Caki2 (cell line): ENCODE measurements at places on chromosomes 2 and 18.

GRCh38 chr18:79424008-79424565 is 28.4 kb downstream of the NFATC1 start:
- no peak for DNase-seq

GRCh38 chr2:181138816-181139215 is 158.4 kb downstream of the UBE2E3 start:
- no peak for DNase-seq

DNA sequence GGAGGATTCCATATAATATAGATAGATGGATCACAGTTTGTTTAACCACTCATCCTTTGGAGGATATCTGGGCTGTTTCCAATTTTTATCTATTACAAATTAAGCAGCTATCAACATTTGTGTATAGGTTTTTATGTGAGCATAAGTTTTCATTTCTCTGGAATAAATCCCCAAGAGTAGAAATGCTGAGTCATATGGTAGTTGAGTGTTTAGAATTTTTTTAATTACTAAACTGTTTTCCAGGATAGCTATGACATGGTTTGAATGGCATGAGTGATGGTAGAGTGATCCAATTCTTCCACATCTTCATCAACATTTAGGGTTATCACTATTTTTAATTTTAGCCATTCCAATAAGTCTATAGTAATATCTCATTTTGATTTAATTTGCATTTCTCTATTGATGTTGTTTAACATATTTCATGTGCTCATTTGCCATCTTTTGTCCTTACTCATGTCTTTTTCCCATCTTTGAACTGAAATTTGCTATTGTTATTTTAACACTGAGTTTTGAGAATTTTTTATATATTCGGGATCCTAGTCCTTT is 31.4 kb downstream of the ABCB11 start:
- no peak for DNase-seq

GRCh38 chr2:231063347-231063746 is 6.7 kb downstream of the PSMD1 start:
- no peak for DNase-seq

GRCh38 chr2:118350621-118351020 is 262.4 kb downstream of the INSIG2 start:
- DNase-seq = no peak

GRCh38 chr2:228102949-228103348 is 78.5 kb downstream of the SPHKAP start:
- DNase-seq = no peak

DNA sequence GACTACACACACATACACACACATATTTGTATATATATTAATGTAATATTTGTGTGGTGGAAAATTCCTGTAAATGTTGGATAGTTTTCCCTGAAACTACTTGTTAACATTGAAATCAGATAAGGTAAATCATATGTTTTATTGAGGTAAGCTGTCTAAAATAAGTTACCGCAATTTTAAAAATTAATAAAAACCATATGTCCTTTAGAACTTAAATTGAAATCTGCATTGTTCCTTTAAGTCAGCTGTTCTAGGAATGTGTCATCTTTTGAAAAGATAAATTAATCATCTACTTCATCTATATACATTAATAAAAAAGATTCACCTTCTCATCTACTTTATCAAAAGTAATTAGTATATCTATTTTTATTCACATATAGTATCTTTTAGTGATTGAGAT is 102.0 kb downstream of the CSRNP3 start:
- DNase-seq = no peak

DNA sequence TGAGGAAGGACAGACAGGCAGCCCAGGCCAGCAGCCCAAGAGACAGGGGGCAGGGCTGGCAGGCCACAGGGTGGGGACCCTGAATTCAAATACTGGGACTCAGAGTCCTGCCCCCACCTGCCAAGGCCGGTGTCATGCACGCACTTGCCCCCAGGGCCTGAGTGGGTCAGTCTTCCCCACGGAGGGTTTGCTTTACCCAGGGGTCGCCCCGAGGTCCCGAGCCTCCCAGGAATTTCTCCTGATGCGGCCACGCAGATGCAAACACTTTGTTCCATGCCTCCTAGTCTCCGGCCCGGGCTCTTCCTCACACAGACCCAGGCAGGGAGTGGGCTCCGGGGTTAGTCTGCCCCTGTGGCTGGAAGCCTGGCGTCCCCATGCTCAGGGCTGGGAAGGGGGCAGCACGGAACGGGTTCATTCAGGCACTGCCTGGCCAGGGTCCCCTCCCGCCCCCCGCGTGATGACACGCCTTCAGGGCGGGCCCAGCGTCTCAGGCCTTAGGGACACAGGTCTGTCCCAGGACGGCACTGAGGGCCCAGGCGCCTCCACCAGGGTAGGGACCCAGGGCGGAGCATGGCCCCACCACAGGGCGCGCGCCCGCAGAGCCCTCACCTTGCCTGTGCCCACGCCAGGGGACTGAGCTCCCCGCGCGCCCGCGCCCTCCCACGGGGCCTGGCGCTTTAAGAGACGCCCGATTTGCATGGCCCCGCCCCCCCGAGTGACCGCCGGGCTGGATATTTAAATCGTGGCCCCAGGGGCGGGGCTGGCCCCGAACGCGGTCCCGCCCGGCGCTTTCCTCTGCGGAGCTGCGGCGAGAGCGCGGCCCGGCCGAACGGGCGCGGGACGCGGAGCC is at the start of gene SNED1:
Gene SNED1, plus strand, starts transcription at position 763 of the 850 bp plus-strand sequence. CDS start 220 bp downstream, outside the sequence.
- no peak for DNase-seq

DNA sequence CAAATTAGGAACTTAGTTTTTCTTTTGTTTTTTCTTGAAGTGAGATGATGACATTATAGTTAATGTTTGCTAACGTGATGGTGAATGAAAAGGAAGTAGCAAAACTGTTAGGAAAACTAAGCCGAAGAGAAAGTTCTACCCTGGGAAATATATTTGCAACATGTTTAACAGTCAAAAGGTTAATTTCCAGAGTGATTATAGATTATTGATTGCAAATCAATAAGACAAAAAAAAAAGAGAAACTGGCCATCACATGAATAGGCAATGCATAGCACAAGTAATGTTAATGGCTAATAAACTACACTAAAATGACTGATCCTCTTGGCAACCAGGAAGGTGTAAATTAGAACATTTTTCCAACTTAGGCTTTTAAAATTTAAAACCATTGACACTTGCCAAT is 26.0 kb upstream of the AMMECR1L start:
- no peak for DNase-seq

DNA sequence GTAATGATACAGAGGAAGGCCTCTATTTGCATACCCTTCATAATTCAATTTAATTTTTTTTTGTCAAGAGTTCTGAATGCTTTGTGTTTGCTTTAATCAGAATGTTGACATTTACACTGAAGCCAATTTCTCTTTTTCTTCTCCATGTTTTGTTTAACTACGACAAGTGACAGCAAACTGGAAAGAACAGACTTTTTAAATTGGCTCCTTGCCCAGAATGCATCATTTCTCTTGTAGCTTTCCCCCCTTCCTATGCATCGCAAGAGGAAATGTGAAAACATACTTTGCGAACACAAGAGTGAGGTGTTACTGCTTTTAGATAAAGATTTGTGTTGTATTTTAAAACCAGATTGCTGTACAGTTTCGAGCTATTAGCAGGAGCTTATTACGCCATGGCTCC is 955.2 kb upstream of the CELF4 start:
- DNase-seq = no peak

DNA sequence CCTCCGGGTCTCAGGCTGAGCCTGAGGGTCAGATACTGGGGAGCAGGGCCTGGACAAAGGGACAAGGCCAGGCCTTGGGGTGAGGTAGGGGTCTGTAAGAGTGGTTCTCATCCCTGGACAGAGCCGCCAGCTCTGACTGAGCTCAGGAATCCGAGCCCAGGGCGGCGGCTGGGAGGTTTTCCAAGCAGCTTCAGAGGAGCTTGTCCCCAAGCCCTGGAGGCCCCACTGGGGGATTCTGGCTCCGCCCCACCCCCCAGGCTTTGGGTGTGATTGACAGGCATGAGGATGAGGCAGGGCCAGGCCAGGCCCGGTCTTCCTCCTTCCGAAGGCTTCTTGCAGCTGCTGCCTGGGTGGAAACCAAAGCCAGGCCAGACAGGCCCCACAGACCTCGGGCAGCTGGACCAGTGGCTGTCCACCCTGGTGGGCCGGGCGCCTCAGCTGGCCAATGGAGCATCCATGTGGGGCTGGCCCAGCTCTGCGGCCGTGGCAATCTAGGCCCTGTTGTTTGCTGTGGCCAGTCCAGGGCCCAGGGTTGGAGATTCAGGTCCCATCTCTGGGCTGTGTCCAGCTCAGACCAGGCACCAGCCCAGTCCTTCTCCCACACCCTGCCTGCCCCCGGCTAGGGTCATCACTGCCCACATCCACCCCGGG is 23.1 kb upstream of the GPC1 start:
- no peak for DNase-seq

DNA sequence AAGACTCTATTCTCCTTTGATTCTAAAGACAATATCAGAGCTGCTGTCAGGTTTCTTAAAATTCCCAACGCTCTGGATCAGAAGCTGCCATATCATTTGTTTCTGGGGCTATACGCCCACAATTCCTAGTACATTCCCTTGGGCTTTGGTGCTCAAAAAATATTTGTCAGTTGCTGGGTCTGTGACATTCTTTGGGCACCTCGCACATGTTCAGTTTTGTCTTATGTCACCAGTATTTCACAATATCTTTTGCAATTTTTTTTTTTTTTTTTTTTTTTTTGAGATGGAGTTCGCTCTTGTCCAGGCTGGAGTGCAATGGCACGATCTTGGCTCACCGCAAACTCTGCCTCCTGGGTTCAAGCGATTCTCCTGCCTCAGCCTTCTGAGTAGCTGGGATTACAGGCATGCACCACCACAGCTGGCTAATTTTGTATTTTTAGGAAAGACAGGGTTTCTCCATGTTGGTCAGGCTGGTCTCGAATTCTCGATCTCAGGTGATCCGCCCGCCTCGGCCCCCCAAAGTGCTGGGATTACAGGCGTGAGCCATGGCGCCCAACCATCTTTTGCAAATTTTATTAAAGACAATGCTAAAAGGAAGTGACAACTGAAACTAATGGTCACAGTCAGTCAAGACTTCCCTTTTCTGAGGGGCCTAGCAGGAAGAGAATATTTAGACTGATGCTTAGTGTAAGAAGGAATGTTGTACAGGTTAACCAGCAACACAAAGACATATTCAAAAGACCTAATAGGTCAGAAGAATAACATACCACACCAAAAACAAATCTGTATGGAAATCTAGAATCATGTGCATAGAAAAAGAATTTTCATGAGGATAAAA is 6.8 kb downstream of the ZNF397 start:
- DNase-seq = no peak

GRCh38 chr2:151560289-151560688 is 150.6 kb downstream of the RIF1 start:
- DNase-seq = peak; percentile 22

- no peak for DNase-seq
Observed at GRCh38 chr2:50118905-50119702, 912.8 kb downstream of the NRXN1 start.

GRCh38 chr2:196468394-196468793 is 171.1 kb upstream of the CCDC150 start:
- peak; percentile 61 for DNase-seq

GRCh38 chr2:41000374-41000773 is 548.5 kb upstream of the SLC8A1 start:
- DNase-seq = no peak

GRCh38 chr2:6423157-6423556 is 442.6 kb downstream of the CMPK2 start:
- DNase-seq = no peak

DNA sequence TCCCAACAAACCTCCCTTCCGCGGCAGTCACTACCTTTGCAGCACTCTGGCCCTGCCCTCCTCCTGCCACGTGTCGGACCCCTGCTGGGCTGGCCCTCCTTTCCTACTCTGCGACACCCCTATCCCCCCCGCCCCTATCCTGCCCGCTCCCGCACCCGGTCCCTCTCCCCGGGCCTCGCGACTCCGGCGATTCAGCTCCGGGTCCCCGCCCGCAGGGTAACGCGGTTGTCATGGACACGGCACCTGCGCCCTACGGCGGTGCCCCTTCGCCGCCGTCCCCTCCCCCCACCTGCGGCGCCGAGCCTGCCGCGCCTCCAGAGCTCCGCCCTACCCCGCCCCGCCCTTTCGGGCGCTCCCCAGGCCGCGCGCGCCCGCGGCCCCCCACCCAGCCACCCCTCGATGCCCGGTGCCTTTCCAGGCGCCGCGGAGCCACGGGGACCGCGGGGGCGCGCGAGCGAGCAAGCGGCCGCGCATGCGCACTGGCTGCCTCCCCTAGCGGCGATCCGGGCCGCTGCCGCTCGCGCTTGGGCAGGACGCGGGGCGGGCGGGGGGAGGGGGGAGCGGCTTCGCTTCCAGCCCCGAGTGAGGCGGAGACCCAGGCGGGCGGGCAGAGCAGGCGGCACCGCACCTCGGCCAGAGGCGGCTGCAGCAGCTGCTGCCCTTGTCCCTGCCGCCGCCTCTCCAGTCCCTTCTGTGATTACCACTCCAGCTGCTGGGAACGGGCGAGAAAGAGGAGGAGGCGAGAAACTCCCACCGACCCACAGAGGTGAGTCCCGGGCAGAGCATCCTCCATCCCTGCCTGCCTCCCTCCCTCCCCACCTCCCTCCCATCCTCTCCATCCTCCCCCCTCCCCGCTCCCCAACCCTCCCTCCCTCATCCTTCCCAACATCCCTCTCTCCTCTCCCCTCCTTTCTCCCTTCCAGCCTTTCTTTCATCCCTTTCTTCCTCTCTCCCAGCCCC is at the start of gene CTNNA2:
Gene CTNNA2, plus strand, starts transcription at position 610 of the 960 bp plus-strand sequence.
- DNase-seq = peak; percentile 57

DNA sequence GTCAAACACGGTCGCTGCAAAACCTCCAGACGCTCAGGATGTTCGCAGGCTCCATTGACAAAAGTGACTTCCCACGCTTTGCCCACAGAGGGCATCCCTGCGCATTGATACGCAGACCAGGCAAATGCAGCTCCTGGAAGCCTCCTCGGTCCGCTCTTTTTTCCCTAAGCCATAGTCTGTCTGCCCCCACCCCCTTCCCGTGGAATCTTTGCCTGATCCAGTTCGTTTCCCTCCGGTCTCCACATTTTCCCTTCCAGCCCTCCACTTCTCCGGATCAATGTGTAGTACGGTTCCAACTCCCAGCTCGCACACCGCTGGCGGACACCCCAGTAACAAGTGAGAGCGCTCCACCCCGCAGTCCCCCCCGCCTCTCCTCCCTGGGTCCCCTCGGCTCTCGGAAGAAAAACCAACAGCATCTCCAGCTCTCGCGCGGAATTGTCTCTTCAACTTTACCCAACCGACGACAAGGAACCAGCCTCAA is at the start of gene DCC:
Gene DCC, plus strand, starts transcription at position 307 of the 481 bp plus-strand sequence. CDS start 591 bp downstream, outside the sequence.
- peak; percentile 28 for DNase-seq

DNA sequence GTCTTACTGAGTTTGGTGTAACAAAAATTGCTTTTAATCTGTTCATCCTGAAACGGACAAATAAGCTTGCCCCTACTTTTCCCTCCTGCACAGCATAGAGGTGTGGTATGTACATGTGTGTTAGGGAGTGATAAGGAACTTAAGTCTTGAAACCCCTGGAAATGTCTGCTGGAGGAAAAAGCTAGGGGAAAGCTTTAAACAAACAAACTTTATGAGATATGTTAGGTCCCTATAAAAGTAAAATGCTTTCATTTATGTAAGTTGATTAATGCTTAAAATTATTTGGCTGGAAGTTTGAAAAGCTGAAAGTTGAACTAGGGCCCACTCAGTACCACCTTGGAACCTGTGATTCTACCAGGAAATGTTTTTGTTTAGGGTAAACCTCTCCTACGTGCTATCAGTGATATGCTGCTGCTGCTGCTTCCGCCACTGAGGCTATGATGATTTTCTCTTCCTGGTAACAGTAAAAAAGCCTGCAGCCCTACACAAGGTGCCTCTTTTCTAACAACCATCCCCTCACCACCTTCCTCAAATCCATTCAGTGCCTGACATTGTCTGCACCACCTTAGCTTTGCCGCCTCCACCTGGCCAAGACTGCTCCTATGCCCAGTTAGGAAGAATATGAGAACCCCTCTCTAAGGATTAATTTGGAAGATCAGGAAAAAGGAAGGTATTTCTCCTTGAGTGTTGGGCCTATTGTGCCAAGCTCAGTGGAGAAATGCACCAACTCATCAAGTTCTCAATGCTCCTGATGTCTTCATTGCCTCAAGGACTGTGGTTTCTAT is 2.5 kb upstream of the YES1 start:
- no peak for DNase-seq
